ENCODE measurements at places on chromosomes 5 and 9.

DNA sequence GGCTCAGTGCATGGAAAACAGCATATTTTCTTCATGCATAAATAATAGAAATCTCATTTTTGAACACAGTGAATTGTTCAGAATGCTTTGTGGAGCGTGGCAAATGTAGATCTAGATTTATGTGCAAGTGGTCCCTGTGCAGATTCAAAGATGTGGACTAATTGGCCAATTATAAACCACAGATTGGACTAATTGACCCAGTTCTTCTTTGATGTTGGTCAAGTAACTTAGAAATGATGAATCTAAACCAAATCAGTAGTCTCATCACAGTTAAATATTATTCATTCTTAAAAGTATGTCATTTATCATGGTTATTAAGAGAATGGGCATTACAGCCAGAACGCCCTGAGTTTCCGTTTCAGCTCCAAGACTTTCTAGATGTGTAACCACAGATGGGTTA lies 11.7 kb upstream of the PDE4D start:
- DNase-seq, result no peak

- DNase-seq, result no peak
These were observed 117.2 kb upstream of the CACNA1B start for GRCh38 chr9:137760426-137760825.

- no peak for DNase-seq
These were observed 639.7 kb downstream of the CCDC171 start for GRCh38 chr9:16192403-16193017.

- no peak for DNase-seq
These were observed 16.4 kb downstream of the JADE2 start for GRCh38 chr5:134541736-134542376.

GRCh38 chr5:154770111-154770510 lies 14.9 kb downstream of the LARP1 start:
- no peak for DNase-seq

- peak; percentile 31 for DNase-seq
These were observed 229.8 kb downstream of the DRD1 start for GRCh38 chr5:175214152-175214551.

- DNase-seq, result no peak
These were observed 90.8 kb downstream of the CAAP1 start for GRCh38 chr9:26801772-26802171.

DNA sequence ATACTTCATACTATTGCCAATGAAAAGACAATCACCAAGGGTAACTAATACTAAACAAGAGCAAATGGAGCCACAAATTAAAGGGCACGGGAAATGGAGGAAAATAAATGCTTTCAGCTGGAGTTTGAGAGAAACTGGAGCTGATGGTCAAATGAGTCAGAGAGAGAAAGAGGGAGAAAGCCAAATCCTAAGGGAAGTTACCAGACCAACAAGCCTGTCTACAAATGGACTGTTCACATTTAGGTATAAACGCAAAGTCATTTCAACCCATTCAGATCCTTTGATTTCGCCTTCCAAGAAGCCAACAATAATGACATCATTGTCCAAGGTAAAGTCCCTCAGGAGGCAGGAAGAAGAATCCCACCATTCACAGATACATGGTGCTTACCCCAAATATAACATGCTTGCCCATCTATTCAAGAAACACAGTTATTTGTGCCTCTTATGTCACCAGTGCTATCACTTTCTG lies 351.8 kb downstream of the RAB3C start:
- no peak for DNase-seq

- DNase-seq, result no peak
These were observed 119.3 kb upstream of the ZNF608 start for GRCh38 chr5:124865603-124866354.

GRCh38 chr5:60705144-60705543 lies 5.2 kb upstream of the DEPDC1B start:
- DNase-seq, result no peak

GRCh38 chr5:67047160-67047559 lies 149.4 kb downstream of the CD180 start:
- no peak for DNase-seq

DNA sequence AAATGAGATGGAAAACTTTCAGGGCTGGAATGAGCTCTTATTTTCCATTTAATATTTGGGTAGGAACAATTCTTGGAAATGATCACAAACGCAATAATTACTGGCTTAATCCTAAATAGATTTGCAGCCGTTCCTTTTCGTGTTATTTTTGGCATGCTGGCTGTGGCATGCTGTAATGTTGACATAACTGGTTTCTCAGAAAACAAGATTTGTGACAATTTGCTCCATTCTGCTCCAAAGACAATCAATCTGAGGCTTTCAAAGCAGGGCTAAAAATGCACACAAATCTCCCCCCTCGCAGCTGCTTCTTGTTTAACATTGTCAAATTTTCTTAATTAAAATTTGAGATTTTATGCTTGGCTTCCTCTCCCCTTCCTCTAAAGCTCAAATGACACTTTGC lies 151.2 kb downstream of the TTC39B start:
- DNase-seq, result no peak

DNA sequence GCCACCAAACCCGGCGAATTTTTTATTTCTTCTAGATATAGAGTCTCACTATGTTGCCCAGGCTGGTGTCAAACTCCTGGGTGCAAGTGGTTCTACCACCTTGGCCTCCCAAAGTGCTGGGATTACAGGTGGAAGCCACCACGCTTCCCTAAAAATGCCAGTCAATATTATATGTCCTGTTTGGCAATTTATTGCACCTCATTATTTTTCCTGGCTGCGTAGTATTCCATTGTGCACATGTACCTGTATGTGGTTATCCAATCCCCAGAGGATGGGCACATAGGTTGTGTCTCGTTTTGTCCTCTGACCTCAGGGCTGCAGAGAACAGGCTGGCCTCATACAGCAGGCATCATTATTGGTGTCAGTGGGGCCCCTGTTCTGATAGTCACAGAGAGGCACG lies 181.7 kb downstream of the C9orf50 start:
- DNase-seq, result no peak

GRCh38 chr9:131407717-131408195 lies 13.9 kb downstream of the PRRC2B start:
- DNase-seq, result no peak

All from AG04449 (cell line).